ENCODE measurements at places on chromosomes 7 and 10.

DNA sequence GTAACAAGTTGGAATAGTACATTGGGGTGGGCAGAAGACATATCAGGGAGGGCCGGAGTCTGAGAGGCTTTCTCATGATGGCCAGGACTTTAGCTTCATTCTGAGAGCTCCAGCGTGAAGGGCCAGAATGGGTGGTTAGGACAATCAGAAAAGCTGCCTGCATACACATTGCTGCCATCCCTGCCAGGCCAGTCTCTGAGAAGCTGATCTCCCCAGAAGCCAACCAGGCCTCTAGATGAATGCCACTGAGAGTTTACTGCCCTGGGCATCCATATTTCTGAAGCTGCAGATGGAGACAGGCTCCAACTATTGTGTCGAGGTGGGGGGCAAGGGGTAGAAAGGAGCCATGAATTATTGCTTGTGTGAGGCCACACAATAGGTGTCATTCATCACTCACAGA lies 32.0 kb upstream of the ARHGAP22 start:
- DNase-seq, result no peak

DNA sequence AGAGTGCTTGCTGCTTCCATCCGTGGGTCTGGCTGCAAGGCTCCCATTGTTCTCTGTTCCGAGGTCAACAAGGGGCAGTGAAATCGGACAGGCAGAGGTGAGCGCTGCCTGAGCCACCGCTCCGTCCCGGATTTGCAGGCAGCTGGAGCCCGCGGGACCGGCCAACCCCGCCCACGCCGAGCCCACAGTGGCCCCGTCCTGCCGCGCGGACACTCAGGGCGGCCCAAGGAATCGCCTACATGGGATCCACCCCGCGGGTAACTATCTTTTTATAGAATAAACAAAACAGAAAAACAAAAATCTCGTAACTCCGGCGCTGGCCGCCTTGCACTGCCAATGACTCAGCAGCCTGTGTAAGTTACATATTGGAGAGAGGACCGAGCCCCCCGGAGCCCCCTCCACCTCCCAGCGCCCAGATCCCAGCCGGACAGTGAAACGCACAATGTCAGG lies 1.9 kb downstream of the BNIP3 start:
- DNase-seq, result no peak

DNA sequence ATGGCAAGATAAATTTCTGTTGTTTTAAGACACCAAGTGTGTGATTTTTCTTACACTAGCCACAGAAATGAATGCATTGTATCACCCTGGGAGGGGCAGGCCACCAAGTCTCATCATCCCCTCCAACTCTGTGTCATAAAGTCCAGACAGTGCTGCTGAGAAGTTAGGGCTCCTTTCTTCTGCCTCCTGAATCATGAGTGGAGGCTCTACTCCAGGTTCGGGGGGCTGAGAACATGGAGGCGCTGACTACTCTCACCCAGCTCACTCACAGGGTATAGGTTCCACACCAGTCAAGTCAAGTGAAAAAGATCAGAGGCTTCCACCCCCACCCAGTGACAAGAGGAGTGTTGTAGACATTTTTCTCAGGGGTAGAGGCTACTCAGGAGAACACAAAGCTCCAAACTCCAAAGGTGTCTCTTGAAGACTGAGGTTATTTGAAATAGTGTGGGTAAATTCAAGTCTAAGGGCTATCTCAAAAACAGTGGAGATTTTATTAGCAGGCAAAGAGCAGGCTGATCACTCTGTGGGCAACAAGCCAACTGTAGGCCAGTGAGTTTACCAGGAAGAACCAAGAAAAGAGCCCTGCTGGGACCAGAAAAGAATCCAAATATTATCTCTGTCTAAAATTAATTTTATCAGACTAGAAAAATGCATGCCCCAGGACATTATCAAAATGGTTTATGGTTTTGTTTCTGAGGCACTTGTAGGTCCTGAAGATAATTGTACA lies 118.6 kb upstream of the RET start:
- DNase-seq, result no peak

DNA sequence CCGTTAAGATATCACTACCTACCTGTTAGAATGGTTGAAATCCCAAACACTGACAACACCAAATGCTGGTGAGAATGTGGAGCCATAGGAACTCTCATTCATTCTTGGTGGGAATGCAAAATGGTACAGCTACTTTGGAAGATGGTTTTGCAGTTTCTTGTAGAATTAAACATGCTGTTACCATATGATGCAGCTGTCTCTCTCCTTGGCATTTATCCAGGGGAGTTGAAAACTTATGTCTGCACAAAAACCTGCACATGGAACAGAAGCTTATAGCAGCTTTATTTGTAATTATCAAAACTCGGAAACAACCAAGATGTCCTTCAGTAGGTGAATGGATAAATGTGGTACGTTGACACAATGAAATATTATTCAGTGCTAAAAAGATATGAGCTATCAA lies 199.5 kb downstream of the BICC1 start:
- DNase-seq, result no peak

GRCh38 chr10:66259836-66260235 lies 666.0 kb upstream of the LRRTM3 start:
- no peak for DNase-seq

- no peak for DNase-seq
These were observed 934.6 kb downstream of the CCSER2 start for GRCh38 chr10:85262992-85263391.

GRCh38 chr7:88942815-88943501 lies 147.4 kb upstream of the TEX47 start:
- no peak for DNase-seq

GRCh38 chr10:70967591-70968587 lies 79.5 kb upstream of the PCBD1 start:
- DNase-seq, result no peak

- DNase-seq, result peak; percentile 66
These were observed 98.9 kb downstream of the NEURL1 start for GRCh38 chr10:103592186-103593021.

DNA sequence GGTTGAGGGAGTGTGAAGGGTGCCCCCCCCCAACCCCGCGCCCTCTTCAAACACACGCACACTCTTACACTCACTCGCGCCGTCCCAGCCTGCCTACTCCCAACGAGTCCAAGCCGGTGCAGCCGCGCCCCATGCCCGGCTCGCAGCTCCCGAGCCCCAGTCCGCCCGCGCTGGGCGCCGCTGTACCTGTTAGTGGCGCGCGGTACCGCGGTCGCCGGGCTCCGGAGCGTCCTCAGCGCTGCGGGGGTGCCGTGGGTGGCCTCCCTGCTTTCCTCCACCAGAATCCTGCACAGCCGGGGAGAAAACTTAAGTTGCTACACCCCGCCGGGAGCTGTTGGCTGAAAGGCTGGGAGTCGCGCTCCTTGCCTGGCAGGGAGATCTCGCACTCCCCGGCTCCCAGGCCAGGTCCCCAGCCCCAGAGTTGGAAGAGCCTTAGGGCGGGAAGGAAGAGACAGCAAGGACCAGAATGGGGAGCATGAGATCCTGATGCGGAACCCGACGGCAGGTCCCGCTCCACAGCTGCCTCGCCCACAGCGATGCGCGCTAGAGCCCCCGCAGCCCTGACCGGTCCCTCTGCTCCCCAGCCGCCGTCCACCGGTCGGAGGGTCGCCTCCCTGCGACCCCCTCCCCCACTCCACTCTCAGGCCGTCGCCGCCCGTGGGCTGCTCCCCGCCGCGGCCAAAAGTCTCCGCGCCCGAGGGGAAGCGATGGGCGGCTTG lies 863 bp downstream of the ST8SIA6 start:
- peak; percentile 1 for DNase-seq

DNA sequence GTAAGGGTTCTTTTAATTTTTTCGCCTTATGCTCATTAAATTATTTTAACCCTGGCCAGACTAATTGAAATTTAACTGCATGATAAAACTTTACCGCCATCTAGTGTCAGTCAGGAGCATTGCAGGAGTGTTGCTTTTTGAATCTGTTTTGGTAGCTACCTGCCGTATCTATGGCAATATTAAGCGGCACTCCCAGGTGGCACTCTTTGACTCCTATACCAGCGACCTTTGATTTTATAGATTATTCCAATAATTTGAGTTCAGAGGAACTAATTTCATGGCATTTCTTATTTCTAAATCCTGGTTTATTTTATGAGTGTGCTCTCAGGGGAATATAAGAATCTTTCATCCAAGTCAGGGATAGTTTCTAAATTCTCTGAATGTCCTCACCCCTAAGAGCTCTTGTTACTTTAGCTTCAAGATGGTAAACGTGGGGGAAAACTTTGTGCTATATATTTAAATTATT lies 198.9 kb downstream of the REEP3 start:
- DNase-seq, result peak; percentile 59

GRCh38 chr10:89853781-89854191 lies 152.4 kb downstream of the KIF20B start:
- no peak for DNase-seq

DNA sequence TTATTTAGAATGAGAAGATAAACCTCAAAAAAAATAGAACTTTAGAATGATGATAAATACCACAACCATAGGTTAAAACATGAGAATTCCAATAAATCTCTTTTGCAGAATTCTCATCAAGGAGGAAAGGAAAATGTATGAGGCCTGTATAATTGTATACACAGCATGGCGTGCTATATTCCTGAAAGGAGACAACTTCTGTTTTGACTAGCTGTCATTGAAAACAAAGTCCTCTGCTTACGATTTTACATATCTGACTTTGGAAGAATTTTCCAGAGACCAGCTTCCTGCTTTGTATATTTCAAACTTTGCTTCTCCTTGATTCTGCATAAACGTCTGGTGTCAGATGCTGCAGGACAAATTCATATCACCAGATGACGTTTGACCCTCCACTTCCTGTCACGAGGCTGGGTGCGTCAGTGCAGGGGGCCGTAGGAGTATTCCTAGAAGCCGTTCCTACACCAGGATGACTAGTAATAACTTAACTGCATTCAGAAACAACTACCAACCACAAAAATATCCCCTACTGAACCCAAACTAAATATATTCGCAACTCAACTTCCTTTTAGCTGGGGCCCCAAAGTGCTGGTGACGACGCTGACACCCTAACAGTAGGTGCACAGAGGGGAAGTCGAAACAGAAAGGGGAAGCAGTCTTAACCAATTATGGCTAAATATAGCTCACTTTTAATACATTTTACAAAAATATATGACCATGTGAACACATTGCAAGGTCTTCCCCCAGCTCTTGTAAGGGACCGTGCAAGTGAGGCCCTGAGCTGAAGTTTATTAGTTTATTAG lies 178.6 kb upstream of the INHBA start:
- no peak for DNase-seq

DNA sequence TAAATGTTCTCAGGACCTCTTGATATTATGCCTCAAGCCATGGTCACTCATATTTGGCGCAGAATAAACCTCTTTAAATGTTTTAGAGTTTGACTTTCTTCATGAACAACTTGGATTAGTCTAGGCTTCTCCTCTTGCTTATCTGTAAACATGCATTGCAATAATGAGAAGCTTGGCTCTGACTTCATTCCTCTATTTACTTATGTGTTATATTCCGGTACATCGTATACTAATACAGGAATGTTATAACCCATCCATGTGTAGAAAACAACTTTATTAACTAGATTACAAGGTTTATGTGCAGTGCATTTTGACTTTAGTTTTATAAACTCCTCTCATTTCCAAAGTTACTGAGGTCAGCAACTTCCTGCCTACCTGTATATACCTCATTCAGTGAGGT lies 944.3 kb upstream of the GHITM start:
- no peak for DNase-seq

DNA sequence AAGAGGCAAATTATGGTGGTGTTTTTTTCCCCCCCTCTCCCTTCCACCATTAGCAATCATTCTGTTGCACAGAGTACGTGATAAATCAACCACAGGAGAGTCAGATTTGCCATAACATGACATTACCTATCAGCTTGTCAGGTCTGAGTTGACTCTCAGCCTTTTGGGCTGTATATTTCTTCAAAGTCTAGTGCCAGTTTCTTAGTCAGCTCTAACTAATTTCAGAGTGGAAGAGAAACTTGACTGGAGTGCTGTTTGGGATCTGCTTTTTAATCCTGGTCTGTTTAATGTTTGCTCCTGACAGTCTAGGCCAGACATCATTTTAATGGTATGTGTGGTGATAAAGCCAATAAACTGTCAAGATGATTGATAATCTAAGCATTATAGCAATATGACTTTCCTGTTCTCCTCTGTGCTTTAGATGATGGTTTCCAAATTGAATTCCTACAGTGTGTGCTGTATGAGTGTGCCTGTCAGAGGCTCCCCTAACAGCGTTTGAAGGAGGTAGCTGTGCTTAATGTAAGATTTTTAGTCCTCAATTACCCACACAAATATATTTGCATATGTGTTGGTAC lies 76.9 kb downstream of the LRMDA start:
- DNase-seq, result no peak

DNA sequence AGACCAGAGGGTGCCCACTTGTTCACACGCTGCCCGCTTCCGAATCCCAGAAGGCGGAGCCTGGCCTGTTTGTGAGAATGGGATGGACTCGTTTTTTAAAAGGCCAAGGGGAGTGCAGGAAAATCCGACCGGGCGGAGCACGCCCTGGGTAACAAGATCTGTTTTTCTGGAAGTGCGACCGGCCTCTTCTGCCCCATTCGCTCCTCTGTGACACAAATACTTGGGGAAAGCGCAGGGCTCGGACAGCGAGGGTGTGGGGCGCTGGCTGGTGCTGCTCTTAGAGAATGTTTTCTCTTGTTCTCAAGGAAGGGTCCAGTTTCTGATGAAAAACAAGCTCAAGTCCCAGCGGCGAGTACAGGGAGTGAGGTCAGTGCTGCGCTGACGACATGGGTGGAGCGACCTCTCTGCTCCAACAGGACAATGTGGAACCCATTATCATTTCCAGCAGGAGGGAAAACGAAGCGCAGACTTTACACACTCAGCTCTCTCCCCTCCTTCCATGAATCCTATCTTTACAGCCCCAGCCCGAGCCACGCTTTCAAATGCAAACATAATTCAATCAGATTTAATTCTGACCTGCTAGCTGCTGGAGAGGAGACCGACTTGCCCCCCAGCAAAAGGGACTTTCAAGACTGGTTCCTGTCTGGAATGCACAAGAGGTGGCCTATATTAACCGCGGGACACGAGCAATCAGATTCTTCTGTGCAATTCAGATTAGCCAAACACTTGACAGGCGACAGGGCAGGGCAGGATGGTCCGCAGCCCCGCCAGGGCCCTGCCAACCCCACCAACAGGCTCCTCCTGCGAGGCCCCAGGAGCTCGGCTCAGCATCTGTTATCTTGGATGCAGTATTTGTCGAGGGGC lies 1.1 kb downstream of the RADIL start:
- DNase-seq, result no peak

- peak; percentile 37 for DNase-seq
These were observed 98.8 kb upstream of the ZNF722 start for GRCh38 chr7:63899691-63900393.

- DNase-seq, result peak; percentile 59
These were observed at the start of gene ELMO1 for GRCh38 chr7:37448636-37449361. ELMO1 (minus strand) TSS chr7:37448864; CDS start chr7:37342690, 106,174 bp downstream.

DNA sequence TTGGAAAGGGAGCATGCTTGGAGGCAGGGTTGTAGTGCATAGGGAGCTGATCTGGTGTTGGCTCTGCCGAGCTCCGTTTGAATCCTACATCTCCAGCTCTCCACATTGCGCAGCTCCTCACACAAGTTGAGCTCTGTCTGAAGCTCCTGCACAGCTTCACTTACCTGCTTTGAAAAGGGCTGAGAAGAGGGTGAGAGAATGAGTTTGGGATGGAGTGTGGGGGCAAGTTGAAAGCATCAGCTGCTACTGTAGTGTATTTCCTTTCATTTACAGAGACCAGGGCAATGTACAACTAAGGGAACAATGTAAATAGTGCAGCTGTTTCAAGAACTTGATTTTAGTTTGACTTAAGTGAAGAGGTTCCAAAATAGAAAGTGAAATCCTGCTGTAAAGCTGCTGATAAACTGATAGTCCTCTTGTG lies 88.5 kb downstream of the VTI1A start:
- peak; percentile 68 for DNase-seq

GRCh38 chr7:101402081-101402779 lies 39.6 kb downstream of the COL26A1 start:
- no peak for DNase-seq

Measured in NCI-H510A treated with DMSO at 0.1 percent for 48 hours (cell line).